ENCODE measurements at places on chromosomes 16 and 17. TPM values are rescaled to one million over a fixed set of nuclear protein-coding genes. Genes with fewer than 3 reads are reported as not detected.
A peak's percentile ranks its signal among the peaks of the same experiment; 100 is the strongest.

DNA sequence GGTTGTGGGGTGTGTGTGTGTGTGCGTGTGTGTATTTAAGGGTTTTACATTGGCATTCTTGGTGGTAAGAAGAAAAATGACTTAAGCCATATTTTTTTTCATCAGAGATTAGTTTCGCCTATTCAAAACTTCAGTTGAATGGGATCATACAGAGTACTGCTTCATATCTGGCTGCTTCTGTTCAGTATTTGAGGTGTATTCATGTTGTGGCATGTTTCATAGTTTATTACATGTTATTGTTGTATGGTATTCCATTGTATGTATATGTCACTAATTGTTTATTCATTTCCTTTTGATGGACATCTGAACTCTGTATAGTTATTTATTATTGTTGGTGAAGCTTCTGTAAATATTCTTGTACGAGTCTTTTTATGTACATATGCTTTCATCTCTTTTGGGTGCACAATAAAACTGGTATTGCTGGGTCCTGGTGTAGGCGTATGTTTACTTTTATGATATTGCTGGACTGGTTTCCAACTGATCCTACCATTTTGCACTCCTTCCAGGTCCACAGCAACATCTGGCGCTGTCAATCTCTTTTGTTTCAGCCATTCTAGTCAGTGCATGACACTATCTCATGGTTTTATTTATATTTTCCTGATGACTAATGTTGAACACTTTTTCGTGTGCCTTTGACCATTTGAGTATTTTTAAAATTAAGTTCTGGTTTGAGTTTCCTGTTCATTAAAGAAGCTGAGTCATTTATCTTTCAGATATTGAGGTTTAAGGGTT, 77.4 kb upstream of the MAF start:
- H3K4me3 ChIP-seq: no peak overlapping the region
- H3K27ac ChIP-seq: no peak overlapping the region
- DNase-seq: no peak
- no peaks in the 10 kb centered on the region for H3K27me3 ChIP-seq
- H3K4me1 ChIP-seq: no peaks in the 10 kb centered on the region

Gene CNTD1
- not detected for total RNA-seq

Gene TSPAN10
- total RNA-seq: not detected

GRCh38 chr16:5430598-5430997, 333.0 kb upstream of the EEF2KMT start:
- H3K27ac ChIP-seq: no peak overlapping the region
- no peaks in the 10 kb centered on the region for H3K36me3 ChIP-seq
- no peak overlapping the region for H3K4me3 ChIP-seq
- DNase-seq: no peak
- no peaks in the 10 kb centered on the region for H3K4me1 ChIP-seq

DNA sequence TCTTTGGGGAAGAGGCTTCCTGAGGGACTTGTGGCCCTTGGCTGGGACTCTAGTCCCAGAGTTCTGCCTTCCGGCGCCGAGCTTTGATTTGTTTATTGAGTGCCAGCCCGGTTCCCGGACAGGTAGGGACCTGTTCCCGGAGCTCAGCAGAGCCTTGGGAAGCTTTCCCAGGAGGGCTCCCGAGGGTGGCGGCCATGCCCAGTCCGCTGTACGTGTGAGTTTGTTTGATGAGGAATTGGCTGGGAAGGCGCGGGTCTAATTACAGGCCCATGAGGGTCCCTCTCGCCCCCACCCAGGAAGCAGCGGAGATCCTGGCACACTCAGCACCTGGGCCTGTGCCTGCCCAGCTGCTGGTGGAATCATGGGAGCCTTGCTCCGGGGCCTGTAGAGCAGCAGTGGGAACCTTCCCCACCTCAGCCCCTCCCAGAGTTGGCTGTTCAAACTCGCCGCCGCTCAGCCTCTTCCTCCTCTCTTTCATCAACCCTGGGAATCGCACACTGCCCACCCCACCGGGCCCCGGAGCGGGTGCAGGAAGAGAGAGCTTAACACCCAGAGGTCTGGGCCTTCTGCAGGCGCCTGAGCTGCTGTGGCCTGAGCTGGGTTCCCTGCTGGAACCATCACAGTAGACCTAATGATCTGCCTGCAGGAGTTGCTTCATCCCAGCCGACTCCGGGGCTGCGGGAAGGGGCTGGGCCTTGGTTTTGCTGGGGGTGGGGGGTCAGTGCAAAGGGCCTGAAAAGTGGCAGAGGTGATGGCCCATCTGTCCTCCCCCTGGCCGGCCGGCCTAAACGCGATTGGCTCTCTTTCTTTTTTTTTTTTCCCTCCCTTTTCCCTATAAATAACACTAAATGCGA, 313.7 kb downstream of the SEC14L1 start:
- no peak for DNase-seq
- no peaks in the 10 kb centered on the region for H3K36me3 ChIP-seq
- H3K4me1 ChIP-seq: peaks cover 68% of the 10 kb centered on the region
- no peak overlapping the region for H3K4me3 ChIP-seq
- H3K27ac ChIP-seq: peak overlapping the region; percentile 55

DNA sequence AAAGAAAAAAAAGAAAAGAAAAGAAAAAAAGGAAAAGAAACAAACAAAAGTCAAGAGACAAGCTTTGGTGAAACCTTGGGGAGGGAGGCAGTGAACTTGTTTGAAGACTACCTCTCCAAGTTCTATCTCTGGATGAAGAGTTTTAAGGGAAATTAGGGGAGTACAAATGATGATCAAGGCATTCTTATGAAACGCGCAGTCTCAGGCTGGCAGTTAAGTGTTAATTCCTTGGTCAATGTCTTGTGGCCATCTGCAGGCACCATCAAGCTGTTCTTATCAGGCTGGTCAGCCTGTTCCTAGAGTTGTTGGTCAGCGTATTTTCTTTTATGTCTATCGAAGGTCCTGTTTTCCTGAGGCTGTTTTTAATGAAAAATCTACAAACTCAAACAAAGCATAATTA, 8.2 kb upstream of the DRG2 start:
- DNase-seq: no peak
- H3K27me3 ChIP-seq: no peaks in the 10 kb centered on the region
- H3K4me3 ChIP-seq: no peak overlapping the region
- no peak overlapping the region for H3K27ac ChIP-seq

Gene TTLL6
- not detected for total RNA-seq

DNA sequence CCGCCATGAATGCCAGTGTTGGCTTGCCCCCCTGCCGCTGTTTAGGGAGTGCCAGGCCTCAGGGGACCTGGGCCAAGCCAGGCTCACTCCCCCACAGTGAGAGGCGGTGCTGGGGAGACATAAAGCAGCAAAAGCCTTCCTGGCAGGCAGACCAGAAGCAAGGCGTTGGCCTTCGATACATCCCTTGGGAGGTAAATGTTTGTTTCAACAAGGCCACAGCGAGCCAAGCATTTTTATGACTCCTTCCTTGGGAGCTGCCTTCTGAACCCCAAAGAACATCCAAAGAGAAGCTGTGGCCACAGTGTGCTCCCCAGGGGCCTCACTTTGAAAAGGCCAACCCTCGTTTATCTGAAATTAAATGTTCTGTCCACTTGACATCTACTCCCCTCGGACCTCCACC, 119.7 kb upstream of the CIBAR2 start:
- H3K27me3 ChIP-seq: no peaks in the 10 kb centered on the region
- H3K27ac ChIP-seq: no peak overlapping the region

- no peak for DNase-seq
- H3K36me3 ChIP-seq: no peaks in the 10 kb centered on the region
- H3K27ac ChIP-seq: no peak overlapping the region
- no peaks in the 10 kb centered on the region for H3K27me3 ChIP-seq
- H3K4me3 ChIP-seq: no peak overlapping the region
- peaks cover 5% of the 10 kb centered on the region for H3K4me1 ChIP-seq
These were observed 5.5 kb downstream of the KDM8 start for GRCh38 chr16:27208796-27209195.

GRCh38 chr16:84032458-84033178, 10.0 kb downstream of the SLC38A8 start:
- no peaks in the 10 kb centered on the region for H3K4me1 ChIP-seq
- no peak overlapping the region for H3K27ac ChIP-seq
- DNase-seq: peak; percentile 79
- no peak overlapping the region for H3K4me3 ChIP-seq

- H3K4me3 ChIP-seq: no peak overlapping the region
- no peaks in the 10 kb centered on the region for H3K27me3 ChIP-seq
- no peak overlapping the region for H3K27ac ChIP-seq
- DNase-seq: no peak
These were observed 8.3 kb downstream of the ABAT start for GRCh38 chr16:8682551-8683259.

- H3K27me3 ChIP-seq: no peaks in the 10 kb centered on the region
- peaks cover 49% of the 10 kb centered on the region for H3K36me3 ChIP-seq
- H3K4me1 ChIP-seq: peaks cover 28% of the 10 kb centered on the region
- H3K27ac ChIP-seq: no peak overlapping the region
- no peak overlapping the region for H3K4me3 ChIP-seq
- no peak for DNase-seq
These were observed 2.7 kb downstream of the UTP18 start for GRCh38 chr17:51263006-51263405.

- peak overlapping the region; percentile 85 for H3K27ac ChIP-seq
- H3K36me3 ChIP-seq: no peaks in the 10 kb centered on the region
- peak; percentile 23 for DNase-seq
These were observed 38.0 kb downstream of the PEMT start for GRCh38 chr17:17553217-17554195.

GRCh38 chr16:72856797-72857196, 191.1 kb downstream of the ZFHX3 start:
- H3K4me1 ChIP-seq: peaks cover 51% of the 10 kb centered on the region
- H3K27ac ChIP-seq: no peak overlapping the region
- no peaks in the 10 kb centered on the region for H3K36me3 ChIP-seq
- no peaks in the 10 kb centered on the region for H3K27me3 ChIP-seq
- no peak overlapping the region for H3K4me3 ChIP-seq
- DNase-seq: no peak

- no peaks in the 10 kb centered on the region for H3K27me3 ChIP-seq
- DNase-seq: no peak
- H3K36me3 ChIP-seq: no peaks in the 10 kb centered on the region
These were observed 115.4 kb downstream of the C16orf95 start for GRCh38 chr16:87201790-87202189.

Gene KRTAP2-3
- total RNA-seq: not detected

DNA sequence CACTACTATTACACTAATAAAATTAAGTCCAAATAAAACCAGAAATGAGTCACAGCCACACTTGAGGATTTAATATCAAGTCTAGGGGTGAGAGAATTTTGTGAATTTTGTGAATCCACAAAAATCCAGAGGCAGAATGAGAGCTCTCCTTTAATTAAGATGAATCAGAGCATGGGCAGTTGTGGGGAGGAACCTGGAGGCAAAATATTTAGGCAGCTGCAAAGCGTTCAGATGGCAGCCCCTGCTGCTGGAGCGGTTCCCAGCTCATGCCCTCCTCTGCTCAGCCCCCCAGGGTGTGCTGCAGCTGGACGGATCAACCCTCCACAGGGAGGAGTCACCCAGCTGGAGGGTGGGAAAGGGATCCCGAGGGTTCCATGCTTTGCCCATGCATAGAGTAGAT, 43.4 kb upstream of the IRX6 start:
- H3K36me3 ChIP-seq: no peaks in the 10 kb centered on the region
- H3K27ac ChIP-seq: no peak overlapping the region
- H3K4me1 ChIP-seq: no peaks in the 10 kb centered on the region
- H3K27me3 ChIP-seq: no peaks in the 10 kb centered on the region
- DNase-seq: no peak

- H3K4me3 ChIP-seq: no peak overlapping the region
- DNase-seq: no peak
- H3K27ac ChIP-seq: no peak overlapping the region
- H3K36me3 ChIP-seq: no peaks in the 10 kb centered on the region
These were observed 7.9 kb upstream of the MYO15A start for GRCh38 chr17:18100616-18101015.

Gene SPN
- 1.3 TPM for total RNA-seq

- H3K4me3 ChIP-seq: no peak overlapping the region
- no peaks in the 10 kb centered on the region for H3K4me1 ChIP-seq
- no peaks in the 10 kb centered on the region for H3K27me3 ChIP-seq
- H3K36me3 ChIP-seq: no peaks in the 10 kb centered on the region
- DNase-seq: no peak
These were observed 32.6 kb upstream of the RPL38 start for GRCh38 chr17:74170924-74171323.

DNA sequence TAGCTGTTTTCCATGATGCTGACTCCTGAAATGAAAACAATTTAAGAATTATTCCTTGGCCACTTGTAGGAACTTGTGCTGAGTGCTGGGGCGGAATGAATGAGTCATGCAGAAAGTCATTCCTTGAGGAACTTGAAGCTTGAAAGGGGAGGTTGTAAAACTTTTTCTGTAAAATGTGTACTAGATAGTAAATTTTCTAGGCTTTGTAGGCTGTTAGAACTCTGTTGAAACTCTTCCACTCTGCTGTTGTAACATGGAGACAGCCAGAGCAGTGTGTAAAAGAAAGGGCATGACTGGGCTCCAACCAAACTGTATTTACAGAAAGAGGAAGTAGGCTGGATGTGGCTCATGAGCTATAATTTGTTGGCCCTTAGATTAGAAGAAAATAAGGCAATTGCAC, 46.1 kb downstream of the ABCA8 start:
- H3K4me1 ChIP-seq: no peaks in the 10 kb centered on the region
- no peak overlapping the region for H3K4me3 ChIP-seq
- peak; percentile 51 for DNase-seq

DNA sequence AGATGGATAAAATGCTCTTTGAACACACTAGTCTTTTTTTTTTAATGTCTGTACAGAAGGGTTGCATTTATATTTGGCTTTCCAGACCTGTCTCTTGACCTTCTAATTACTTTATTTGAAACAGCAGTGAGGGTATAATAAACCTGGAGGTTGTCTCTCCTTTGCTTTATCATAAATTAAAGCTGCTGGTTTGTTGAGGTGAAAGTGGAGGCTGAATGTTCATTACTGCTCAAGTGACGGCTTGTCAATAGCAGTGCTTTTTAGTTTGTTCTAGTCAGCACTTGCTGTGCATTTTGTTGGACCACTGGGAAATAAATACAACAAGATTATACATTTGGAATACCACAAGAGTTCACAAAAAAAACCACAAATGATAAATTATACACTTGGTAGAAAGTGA, 264.2 kb downstream of the IRX3 start:
- no peak for DNase-seq
- H3K27me3 ChIP-seq: no peaks in the 10 kb centered on the region
- no peak overlapping the region for H3K27ac ChIP-seq
- H3K4me3 ChIP-seq: no peak overlapping the region
- no peaks in the 10 kb centered on the region for H3K4me1 ChIP-seq

- no peak overlapping the region for H3K27ac ChIP-seq
- H3K36me3 ChIP-seq: no peaks in the 10 kb centered on the region
- no peak overlapping the region for H3K4me3 ChIP-seq
- H3K27me3 ChIP-seq: no peaks in the 10 kb centered on the region
- DNase-seq: no peak
These were observed 12.3 kb downstream of the PSMD12 start for GRCh38 chr17:67353929-67354574.
